Amniotic epithelial cell (primary cell): ENCODE measurements at places on chromosomes 3 and 15.

DNA sequence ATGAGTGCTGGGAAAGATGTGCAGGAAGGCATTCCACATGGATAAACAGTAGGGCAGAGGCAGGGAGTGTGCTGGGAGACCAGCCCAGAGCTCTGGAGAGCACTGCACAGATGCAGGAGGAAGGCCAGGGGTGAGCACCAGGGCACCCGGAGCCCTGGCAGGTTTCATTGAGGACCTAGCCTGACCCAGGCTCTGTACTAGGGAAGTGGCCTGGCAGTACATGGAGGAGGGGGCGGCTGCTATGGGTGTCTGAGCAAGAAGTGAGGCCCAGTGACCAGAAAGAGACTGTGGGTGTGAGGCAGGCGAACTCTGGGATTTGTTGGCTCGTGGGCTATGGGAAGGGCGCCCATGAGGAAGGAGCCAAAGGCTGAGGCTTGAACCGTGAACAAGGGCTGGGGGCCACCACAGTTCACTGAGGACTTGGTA is 139.1 kb downstream of the DNAJB8 start:
- DNase-seq, result no peak

DNA sequence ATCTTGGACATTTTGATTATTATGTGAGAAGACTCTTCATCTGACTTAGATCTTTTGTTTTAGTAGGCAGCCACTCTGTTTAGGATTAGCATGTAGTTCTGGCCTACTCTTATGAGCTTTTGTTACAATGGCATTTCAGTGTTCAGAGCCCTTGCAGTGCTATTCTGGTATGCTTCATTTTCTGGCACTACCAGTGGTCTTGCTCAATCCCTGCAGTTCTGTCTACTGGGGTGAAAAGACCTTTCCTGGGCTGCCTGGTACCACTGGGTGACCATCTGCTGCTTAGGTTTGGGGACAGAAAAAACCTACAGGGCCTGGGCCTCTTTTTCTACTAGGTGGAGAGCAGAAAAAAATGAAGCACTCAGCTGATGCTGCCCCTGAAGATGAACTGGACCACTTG is 42.5 kb downstream of the IL16 start:
- DNase-seq, result peak; percentile 56

DNA sequence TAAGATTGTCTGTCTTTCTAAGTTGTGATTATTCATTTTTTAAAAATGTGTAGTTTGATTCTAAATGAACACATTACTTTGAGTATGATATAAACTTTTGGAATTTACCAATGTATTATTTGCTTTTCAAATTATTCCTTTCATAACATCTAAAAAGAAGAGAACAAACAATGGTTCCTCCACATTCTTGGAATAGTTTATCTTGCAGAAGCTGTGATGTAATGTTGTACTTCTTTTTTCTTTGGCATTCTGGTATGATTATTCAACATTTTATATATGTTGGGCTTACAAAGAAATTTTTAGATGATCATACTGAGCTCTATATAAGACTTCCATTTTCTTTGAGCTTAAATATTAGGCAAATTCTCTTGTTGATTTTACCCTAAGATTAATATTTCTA is 419.2 kb downstream of the DIPK2A start:
- no peak for DNase-seq

DNA sequence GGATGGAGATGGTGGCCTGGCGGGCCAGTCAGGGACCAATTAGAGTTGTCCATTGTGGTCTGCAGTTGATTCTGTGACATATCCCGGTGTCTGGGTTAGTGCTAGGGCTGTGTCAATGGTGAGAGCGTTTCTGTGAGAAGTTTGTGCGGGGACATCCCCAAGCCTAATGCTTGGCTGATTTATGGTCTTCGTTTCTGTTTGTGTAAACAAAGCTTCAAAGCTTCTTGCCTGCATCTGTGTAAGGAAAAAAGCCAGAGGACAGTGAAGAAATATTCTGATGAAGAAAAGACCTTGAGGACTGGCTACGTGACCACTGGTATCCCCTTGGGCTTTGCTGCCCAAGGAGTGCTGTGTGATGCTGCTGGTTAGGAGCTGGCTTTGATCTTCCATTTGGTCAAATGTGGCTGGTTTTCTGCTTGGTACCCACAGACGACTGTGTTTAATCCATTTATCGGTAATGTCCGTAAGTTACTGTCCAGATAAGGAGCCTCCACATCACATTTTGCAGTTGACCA is 74.6 kb upstream of the LRTM1 start:
- no peak for DNase-seq
